ENCODE measurements at places on chromosomes 2 and 18.

DNA sequence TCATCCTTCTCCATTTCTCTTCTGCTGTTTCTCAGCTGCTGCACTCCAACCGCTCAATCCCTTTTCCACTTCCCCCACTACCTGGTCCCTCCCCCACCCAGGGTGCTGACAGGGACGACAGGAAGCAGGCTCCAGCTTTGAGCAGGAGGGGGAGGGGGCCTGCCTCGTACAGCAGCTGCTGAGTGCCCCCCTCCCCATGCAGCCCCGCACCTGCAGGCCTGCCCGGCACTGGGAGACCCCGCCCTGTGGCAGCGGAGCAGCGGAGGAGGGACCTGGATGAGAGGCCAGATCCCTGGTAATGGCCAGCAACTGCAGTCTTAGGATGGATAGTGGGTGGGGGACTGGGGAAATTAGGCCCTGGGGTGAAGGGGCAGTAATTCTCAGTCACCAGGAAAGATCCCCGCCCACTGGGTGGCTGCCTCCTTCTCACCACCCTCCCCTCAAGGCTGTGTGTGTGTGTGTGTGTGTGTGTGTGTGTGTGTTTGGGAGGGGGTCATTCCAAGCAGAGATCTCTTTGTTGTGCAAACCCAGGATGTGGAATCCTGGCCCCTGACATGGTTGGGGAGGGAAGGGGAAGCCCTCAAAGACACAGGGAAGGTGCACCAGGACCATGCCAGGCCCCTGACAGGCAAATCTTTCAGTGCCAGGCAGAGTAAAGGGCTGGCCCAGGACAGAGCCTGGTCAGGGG, 6.8 kb upstream of the CRYBA2 start:
- DNase-seq: no peak

- no peak for DNase-seq
Measured at GRCh38 chr2:173240083-173240482, 114.6 kb upstream of the CDCA7 start.

- no peak for DNase-seq
Measured at GRCh38 chr2:159982842-159983785, 79.3 kb downstream of the PLA2R1 start.

- no peak for DNase-seq
Measured at GRCh38 chr2:237309011-237309410, 105.0 kb downstream of the COL6A3 start.

DNA sequence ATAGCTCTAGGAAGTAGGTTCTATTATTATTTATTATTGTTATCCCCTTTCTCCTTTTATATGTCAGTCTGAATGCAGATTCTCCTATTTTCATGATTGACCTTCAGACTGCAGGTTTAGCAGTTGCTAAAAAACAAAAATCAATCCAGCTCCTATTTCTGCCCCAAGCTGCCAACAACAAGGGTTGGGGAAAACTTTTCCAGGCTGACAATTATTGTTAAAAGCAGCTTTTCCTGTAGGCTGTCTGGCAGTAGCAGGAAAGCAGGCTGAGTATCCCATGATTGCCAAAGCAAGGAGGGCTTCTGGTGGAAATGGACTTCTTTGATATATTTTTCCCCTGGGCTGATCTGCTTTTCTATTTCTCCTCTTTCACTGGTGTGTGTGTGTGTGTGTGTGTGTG, 78.0 kb upstream of the CTLA4 start:
- no peak for DNase-seq

GRCh38 chr18:28705482-28705881, 528.6 kb upstream of the CDH2 start:
- DNase-seq: no peak

DNA sequence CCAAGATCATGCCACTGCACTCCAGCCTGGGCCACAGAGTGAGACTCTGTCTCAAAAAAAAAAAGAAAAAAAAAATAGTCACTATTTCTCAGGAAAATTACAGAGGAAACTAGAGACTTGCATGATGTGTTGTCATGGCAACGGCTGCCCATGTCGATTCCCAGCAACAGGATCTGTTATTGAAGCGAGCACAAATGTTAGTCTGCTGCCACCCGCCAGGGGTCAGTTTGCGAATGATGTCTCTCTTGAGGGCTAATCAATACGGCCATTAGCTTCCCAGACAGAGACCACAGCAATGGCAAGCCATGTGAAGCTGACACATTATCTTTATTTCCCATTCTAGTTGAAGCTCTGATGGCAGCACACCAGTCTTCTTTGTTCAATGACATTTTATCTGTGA, 32.4 kb upstream of the ACYP2 start:
- DNase-seq: no peak

DNA sequence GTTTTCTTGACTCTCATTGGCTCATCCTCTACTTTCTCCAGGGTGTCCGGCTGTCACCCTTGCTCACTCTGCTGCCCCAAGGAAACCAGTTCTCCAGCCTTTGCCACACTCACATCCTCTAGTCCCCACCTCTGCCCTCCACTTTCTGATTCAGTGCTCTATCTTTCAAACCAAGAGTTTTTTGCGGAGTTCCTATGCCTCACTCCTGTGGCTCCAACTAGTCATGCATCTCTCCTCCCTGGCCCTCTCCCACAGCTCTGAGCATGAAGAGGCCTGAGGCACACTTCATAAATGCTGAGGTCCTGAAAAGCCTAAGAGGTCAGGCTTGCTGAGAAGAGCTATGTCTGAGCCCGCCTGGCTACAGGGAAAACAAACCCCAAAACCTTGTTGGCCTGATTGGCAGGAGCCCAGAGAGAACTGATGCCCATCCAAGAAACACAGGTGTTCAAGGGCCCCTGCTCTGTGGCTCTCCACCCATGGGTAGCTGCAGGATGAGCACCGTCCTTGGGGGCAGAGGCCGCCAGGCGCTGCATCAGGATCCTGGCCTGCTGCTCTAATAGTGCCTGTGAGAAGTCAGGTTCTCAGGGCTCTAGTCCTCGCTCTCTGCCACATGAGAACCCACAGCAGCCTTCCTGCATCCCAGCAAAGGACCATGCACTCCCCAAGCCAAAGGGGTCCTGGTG, 42.1 kb downstream of the HS1BP3 start:
- DNase-seq: no peak

GRCh38 chr2:155456222-155456621, 757.7 kb downstream of the KCNJ3 start:
- no peak for DNase-seq

GRCh38 chr2:47520825-47521665, 118.1 kb downstream of the MSH2 start:
- peak; percentile 76 for DNase-seq

DNA sequence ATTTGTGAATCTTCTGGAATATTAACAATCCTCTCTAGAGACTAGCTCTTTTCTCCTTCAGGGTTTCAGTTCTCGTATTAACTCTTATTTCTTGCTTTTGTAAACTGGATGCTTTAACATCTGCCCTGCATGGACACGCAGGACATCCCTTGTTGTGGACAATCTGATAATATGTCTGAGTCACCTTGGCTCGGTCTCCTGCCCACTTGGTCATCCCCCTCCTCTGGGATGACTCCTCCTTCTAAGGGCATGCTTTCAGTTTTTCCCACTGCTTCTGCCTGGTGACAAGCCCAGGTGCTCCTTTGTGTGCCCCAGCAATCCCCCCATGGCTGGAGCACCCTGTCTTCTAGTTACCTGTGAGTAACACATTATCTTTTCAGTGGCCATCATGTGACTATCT, 460.5 kb downstream of the DSC3 start:
- DNase-seq: no peak

GRCh38 chr18:57995331-57995730, 48.7 kb upstream of the NEDD4L start:
- no peak for DNase-seq

DNA sequence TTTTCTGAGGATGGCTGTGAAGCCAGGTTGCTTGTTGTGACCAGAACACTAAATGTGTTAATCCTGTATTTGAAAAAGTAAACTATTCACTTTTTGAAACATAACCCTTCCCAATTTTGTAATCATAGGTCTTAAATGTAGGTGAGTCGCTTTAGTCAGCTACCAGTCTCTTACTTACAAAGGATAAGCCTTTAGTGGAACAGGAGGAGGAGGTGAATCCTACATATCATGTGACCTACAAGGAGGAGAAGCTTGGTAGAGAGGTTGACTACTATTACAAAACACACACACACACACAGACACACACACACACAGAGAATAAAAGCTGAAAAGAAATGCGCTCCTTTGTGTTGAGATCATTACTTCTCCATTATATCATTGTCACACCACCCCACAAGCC, 59.9 kb upstream of the SPAG16 start:
- no peak for DNase-seq

DNA sequence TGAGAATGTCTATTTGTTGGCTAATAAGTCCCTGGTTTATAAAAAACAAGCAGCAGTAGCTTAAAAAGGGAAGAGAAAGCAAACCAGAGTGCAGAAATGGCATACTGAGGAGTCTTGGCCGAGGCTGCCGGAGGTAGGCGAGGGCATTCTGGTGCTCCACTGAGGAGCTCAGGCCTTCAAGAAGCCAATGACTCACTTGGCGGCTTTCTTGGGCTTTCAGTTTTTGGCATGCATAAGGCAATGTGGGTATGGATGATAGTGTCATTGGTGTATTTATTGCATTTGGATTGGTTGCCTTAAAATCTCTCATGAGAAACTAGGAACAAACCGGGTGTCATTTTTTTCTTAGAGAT, 119.6 kb upstream of the ARL5A start:
- no peak for DNase-seq

DNA sequence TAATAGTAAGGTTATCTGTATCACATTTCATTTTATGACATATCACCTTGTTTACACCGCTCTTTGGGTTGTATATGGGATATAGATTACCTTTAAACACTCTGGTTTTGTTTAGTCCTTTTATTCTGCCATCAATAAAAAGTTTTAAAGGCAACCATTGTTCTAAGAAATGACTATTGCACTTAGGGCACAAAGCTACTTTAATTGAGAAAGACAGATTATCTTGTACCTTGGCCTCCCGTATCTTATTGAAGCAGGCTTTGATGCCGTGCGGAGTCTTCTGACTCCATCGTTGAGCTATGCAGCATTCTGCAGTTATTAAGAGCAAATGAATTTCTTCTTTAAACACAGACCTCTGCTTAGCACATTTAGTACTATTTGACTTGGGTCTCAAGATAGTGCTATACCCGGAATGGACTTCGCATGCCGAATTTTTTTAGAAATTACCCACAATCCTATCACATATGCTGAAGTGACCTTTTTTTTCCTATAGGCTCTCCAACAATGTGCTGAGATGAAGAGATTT, 16.7 kb downstream of the PKDCC start:
- DNase-seq: no peak

GRCh38 chr2:135056790-135057189, 4.7 kb downstream of the RAB3GAP1 start:
- DNase-seq: no peak

- DNase-seq: no peak
Measured at GRCh38 chr2:240989451-240990265, 8.8 kb upstream of the SNED1 start.

DNA sequence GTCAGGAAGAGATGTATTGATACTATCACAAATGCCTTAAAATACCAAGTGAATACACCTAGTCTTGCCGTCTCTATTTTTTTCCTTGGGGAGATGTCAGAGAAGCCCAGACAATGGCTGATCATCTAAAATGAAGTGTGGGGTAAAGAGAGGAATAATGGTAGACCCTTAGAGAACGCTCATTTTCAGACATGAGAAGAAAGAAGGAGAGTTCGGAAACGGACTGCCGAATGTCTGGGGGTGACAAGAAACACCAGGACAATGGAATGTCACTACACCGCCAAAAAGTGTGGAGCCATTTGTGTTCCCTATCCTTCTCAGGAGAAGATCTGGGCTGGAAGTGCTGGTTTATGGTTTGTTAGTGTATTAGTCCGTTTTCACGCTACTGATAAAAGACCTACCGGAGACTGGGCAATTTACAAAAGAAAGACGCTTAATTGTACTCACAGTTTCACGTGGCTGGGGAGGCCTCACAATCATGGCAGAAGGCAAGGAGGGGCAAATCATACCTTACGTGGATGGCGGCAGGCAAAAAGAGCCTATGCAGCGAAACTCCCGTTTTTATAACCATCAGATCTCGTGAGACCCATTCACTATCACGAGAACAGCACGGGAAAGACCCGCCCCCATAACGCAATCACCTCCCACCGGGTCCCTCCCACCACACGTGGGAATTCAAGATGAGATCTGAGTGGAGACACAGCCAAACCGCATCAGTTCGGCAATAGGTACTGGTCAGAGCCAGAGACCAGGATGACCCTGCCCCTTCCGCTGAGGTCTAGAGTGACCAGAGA, 743.7 kb downstream of the GALR1 start:
- no peak for DNase-seq

- no peak for DNase-seq
Measured at GRCh38 chr2:33158482-33159003, 211.8 kb downstream of the LTBP1 start.

DNA sequence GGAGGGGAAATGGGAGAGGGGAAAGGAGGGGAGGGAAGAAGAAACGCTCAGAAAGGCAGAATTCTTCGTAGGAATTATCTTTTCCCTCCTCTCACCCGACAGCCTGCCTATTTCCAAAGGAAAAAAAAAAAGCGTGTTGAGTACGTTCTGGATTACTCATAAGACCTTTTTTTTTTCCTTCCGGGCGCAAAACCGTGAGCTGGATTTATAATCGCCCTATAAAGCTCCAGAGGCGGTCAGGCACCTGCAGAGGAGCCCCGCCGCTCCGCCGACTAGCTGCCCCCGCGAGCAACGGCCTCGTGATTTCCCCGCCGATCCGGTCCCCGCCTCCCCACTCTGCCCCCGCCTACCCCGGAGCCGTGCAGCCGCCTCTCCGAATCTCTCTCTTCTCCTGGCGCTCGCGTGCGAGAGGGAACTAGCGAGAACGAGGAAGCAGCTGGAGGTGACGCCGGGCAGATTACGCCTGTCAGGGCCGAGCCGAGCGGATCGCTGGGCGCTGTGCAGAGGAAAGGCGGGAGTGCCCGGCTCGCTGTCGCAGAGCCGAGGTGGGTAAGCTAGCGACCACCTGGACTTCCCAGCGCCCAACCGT, at the start of gene GAD1:
TSS of gene GAD1 (plus strand) at position 384 of the 589 bp plus-strand sequence. CDS start 1,705 bp downstream, outside the sequence.
- DNase-seq: peak; percentile 62

DNA sequence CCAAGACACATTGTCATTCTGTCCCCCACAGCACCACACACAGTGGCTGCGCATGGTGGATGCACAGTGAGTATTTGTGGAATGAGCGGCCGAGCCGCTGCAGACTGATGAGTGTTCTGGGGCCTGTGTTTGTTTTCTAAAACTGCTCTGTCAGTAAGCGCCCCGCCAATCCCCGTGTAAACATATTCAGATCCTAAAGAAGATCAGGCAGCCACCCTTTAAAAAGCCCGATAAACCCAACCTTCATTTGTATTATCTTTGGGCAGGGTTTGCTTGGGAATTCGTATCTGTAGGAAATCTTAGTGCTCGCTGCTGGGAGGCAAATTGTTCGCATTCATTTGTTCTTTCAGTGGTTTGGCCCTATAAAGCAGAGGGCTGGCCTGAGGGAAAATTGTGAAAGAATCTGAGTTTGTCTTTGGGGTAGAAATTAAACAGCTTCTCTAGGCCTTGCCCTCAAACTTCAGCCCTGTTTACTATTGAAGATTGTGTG, 68.6 kb downstream of the TGOLN2 start:
- no peak for DNase-seq

- DNase-seq: no peak
Measured at GRCh38 chr2:237165405-237166276, 80.0 kb downstream of the COPS8 start.

- no peak for DNase-seq
Measured at GRCh38 chr2:195674491-195675221, 17.6 kb downstream of the SLC39A10 start.
